ENCODE measurements at places on chromosomes 5 and 9. TPM values are rescaled to one million over a fixed set of nuclear protein-coding genes. Genes with fewer than 3 reads are reported as not detected.

DNA sequence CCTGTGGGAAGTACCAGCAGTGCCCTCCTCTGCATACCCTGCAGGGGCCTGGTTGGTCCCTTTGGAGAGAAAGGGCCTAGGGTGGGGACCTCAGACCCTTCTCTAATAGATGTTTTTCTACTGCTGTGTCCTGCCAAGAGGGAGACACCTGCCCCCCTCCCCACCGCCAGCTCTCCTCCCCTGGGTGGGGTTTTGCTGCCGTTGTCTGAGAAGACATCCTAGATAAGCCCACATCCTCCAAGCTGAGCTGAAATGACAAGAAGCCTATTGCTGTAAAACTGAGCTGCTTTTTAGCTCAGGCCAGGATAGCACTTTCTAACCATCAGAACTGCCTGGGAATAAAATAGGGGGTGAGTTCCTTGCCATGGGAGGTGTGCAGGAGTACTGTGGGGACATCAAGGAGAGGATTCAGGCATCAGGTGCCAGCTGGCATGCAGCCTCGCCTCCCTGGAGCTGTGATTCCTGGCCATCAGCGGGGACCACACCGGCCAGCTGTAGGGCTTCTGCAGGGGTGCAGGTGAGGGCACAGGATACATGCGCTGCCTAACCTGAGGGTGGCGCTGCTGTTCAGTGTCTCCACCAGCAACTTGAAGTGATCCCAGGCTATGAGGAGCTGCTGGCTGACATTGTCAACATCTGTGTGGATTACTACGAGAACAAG, 37.9 kb downstream of the CYFIP2 start:
- no peak for DNase-seq

GRCh38 chr5:145971108-145971507, 34.7 kb downstream of the SH3RF2 start:
- no peak for DNase-seq

- DNase-seq: no peak
These were observed 1063.5 kb upstream of the DMAC1 start for GRCh38 chr9:8863069-8863468.

- no peak for DNase-seq
These were observed 66.4 kb downstream of the PIK3R1 start for GRCh38 chr5:68282001-68282400.

DNA sequence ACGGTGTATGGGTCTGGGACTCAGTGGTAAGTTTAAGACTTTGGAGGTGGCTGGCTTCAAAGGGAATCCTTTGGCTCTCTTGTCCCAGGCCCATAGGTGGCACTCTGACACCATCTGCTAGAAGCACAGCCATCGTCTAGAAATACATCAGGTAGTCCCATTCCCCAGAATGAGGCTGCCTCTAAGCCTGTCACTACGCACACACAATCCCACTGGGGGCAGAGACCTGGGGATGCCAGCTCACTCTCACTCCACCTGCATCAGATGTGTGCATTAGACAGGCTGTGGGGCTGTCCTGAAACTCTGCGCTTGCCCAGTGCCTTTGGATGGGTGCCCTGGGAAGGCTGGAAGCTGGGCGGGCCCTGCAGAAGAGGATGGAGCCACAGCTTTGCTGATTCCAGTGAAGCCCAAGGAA, 127.5 kb upstream of the PANK3 start:
- no peak for DNase-seq

DNA sequence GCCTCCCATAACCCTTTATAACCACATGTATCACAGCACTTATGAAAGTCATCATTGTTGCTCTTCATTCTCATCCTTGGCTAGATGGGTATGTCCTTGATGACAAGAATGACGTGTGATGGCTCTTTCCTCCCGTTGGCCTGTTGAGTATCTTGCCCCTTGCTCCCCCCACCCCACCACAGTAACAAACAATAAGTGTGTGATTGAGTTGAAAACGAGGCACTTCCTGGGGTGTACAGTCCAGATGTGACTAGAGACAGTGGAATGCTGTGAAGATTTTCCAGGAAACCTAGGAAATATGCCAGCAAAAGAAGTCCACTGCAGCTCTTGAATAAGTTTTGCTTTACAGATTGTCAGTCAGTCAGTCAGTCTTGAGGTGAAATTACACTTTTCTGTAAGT, 262.5 kb downstream of the ELAVL2 start:
- DNase-seq: no peak

- no peak for DNase-seq
These were observed 367.6 kb downstream of the PDE4D start for GRCh38 chr5:59525957-59526356.

The PCDH12 gene
- 0.82 TPM for total RNA-seq

The PCDHGA8 gene
- total RNA-seq: 1.2 TPM

The FCN1 gene
- total RNA-seq: 5.7 TPM
